ENCODE measurements at places on chromosomes 3 and 15. TPM values are rescaled to one million over a fixed set of nuclear protein-coding genes. Genes with fewer than 3 reads are reported as not detected.

The FOXB1 gene
- not detected for total RNA-seq

DNA sequence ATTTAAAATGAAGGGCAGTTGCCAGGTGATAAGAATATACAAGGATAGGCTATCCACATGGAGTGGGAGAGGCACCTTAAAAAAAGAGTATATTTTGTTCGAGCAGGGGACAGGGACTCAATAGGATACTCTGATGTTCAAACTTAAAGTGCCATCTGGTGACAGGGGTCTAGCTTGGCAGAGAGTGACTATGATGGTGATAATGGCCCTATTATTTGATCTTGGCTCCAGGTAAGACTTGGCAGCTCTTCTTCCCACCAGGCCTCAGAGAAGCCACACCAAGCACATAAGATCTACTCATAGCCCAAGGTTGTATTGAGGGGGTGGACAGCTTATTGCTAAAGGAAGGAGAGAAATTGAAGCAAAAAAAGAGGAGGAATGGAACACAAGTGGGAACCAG is 109.0 kb upstream of the MANF start:
- no peak overlapping the region for H3K27ac ChIP-seq
- H3K4me3 ChIP-seq, result no peak overlapping the region
- H3K27me3 ChIP-seq, result no peaks in the 10 kb centered on the region
- H3K36me3 ChIP-seq, result no peaks in the 10 kb centered on the region
- no peak for DNase-seq
- H3K4me1 ChIP-seq, result no peaks in the 10 kb centered on the region

DNA sequence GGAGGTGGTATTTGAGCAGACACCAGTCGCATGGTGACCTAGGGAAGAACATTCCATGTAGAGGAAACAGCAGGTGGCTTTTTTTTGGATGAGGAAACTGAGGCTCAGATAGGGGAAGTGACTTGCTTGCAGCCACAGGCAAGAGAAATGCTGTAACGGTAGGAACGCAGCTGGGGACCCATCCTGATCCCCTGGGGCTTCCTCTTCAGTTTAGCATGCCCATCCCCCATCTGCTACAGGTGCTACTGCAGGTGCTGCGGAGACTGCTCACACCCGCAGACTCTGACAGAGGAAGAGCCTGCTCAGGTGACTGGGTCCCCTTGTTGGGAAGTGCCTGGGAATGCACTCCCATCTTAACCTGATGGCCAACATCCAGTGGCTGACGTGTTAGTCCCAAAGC is 55.4 kb upstream of the SEC13 start:
- H3K27ac ChIP-seq, result no peak overlapping the region
- no peaks in the 10 kb centered on the region for H3K4me1 ChIP-seq
- no peak overlapping the region for H3K4me3 ChIP-seq
- no peaks in the 10 kb centered on the region for H3K36me3 ChIP-seq
- H3K27me3 ChIP-seq, result no peaks in the 10 kb centered on the region

GRCh38 chr3:103406320-103406850 is 971.6 kb downstream of the ZPLD1 start:
- DNase-seq, result no peak
- H3K4me3 ChIP-seq, result no peak overlapping the region
- H3K27me3 ChIP-seq, result no peaks in the 10 kb centered on the region
- no peaks in the 10 kb centered on the region for H3K4me1 ChIP-seq
- peaks cover 3% of the 10 kb centered on the region for H3K36me3 ChIP-seq

The GOLGA8Q gene
- total RNA-seq, result not detected

GRCh38 chr15:45132844-45133560 is 3.2 kb downstream of the DUOX1 start:
- no peak overlapping the region for H3K27ac ChIP-seq
- no peaks in the 10 kb centered on the region for H3K36me3 ChIP-seq
- no peak overlapping the region for H3K4me3 ChIP-seq
- DNase-seq, result no peak

DNA sequence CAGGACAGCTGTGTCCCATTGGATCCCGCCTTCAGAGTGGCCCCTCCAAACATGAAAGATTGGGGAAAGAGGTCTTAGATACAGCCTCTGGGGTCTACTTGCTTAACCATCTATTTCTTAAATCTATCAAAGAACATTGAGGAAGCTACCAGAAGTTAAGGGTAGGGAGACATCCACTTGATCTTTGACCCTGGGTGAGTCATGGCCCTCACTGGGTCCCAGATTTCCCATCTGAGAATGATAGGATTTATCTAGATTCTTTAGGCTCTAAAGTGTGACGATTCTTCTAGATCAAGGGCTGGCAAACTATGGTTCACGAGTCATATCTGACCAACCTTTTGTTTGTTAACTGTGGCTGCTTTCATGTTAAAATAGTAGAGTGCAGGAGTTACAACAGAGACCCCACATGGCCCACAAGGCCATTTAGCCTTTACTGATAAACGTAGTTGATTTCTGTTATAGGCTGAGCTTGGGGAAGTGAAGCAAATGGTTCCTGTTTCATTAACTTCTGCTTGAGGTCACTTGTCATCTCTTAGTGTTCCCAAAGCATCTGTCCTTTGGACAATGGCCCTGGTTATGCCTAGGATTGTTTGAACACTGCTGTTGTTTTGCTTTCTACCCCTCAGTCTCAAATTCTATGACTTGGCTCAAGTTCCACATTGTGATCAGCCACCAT is 8.0 kb downstream of the MUC13 start:
- H3K27me3 ChIP-seq, result no peaks in the 10 kb centered on the region
- H3K36me3 ChIP-seq, result no peaks in the 10 kb centered on the region
- no peak overlapping the region for H3K4me3 ChIP-seq
- no peak for DNase-seq
- H3K27ac ChIP-seq, result no peak overlapping the region

DNA sequence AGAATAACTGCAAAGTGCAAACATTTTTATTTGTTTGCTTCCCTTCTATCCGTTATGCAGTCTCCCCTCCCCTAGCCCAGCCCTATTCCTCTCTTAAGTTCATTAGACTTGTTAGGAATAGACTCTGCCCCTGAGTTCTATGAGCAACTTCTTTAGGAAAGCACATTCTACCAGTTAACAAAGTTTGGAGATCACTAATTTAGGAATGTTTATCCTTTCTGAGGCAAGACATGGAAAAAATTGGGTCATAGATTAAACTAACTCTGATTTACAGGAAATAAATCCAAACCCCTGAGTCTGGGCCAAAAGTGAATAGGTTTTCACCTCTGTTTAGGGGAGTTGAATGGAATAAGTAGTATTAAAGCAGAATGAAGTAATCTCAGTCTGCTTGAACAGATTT is 34.4 kb downstream of the C3orf80 start:
- no peak overlapping the region for H3K27ac ChIP-seq
- DNase-seq, result no peak
- H3K4me3 ChIP-seq, result no peak overlapping the region
- H3K4me1 ChIP-seq, result no peaks in the 10 kb centered on the region

The PXK gene
- total RNA-seq, result 50.5 TPM

DNA sequence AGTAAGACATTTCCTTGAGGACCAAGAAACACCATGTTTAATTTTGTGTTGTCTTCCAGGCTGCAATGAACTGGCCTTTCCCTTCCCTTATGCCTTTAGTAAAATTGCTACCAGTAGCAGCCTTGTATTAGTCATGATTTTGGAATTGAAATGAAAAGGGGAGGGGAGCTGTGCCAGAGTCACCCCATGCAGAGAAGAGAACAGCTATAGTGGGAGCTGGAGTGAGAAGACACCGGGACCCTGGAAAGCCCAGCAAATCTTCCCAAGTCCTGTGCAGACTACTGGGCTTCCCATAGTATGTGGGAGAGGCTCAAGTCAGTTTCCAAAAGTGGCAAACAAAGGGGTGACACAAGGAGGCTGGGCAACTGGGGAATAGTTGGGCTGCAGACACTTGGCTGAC is 178.5 kb downstream of the NR1D2 start:
- no peaks in the 10 kb centered on the region for H3K36me3 ChIP-seq
- H3K4me1 ChIP-seq, result no peaks in the 10 kb centered on the region
- DNase-seq, result no peak
- no peak overlapping the region for H3K4me3 ChIP-seq

GRCh38 chr3:170077361-170077760 is 39.6 kb downstream of the GPR160 start:
- H3K4me3 ChIP-seq, result no peak overlapping the region
- H3K36me3 ChIP-seq, result no peaks in the 10 kb centered on the region
- no peak overlapping the region for H3K27ac ChIP-seq
- H3K4me1 ChIP-seq, result no peaks in the 10 kb centered on the region

DNA sequence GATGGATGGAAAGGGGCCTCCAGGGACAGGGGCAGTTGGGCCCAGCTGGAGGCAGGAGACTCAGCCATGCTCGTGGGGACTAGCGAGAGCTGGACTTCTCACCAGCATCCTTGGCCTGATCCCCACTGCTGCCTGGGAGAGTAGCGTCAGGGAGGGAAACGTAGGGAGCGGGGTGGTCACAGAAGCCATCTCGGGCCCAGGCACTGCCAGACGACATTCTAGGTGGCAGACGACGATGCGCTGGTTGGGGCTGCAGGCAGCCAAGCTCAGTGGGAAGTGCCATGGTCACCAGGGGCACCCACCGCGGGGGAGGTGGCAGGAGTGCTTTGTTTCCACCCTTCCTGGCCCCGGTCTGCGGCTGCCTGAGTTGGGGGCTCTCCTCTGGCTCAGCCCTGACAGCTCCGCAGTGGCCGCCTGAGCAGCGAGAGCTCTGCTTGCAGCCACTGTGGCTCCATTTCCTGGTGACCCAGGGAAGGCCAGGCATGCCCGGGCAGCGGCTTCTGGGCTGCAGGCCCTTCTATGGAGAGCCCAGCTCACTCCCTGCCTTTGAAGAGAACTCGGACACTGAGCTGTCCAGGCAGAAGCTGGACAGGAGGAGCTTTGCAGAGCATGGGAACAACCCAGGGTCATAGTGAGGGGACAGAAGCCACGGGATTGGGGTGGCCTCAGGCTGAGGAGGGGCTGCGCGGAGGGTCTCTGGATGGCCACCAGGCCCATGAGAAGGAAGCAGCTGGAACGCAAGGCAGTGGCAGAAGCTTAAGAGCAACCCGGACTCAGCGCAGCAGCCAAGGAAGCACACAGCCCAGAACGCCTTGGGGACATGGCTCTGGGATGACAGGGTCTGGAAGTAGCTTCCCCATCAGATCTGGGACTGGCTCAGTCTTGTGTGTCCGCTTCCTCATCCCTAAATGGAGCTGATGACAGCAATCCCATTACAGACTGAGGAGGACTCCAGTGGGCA is 30.8 kb downstream of the KLHL25 start:
- no peak overlapping the region for H3K4me3 ChIP-seq
- H3K36me3 ChIP-seq, result no peaks in the 10 kb centered on the region
- no peak for DNase-seq
- H3K27ac ChIP-seq, result peak overlapping the region; percentile 5
- no peaks in the 10 kb centered on the region for H3K27me3 ChIP-seq

GRCh38 chr3:167502401-167502800 is 28.6 kb upstream of the SERPINI2 start:
- no peaks in the 10 kb centered on the region for H3K4me1 ChIP-seq
- no peaks in the 10 kb centered on the region for H3K36me3 ChIP-seq
- no peaks in the 10 kb centered on the region for H3K27me3 ChIP-seq
- DNase-seq, result no peak
- no peak overlapping the region for H3K4me3 ChIP-seq

Data from uterus (tissue), 4 donors.